ENCODE measurements at places on chromosomes 6 and 20.
A peak's percentile ranks its signal among the peaks of the same experiment; 100 is the strongest.

DNA sequence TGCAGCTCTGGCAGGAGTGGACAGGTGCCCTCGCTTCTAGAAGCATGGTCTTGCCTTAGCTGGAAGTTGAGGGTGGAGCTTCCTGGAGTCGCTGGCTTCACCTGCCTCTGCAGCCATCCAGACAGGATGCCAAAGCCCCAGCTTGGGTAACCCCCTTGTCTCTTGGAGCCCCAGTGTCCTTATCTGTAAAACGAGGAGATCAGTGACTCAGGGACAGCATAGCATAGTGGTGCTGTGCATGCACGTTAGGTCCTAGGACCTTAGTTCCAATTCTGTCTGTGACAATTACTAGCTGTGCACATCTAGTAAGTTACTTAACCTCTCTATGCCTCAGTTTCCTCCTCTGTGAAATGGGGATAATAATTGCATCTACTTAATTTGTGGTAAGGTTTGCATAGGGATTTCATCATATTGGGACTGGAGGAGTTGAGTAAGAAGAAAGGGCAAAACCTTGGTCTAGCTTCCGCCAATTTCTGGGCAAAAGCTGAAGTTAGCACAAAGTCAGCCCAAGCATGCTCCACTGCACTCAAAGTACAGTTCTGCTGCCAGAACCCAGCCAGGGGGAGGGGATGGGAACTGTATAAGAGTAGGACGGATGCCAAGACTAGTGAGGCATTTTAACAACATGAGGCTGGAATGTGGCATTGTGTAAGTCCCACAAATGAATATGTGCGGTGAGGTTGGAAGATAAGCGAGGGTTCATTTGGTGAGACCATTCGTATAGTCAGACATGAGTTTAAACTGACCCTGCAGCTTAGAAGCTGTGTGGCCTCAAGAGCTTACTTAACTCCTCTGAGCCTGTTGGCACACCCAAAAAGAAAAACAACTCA lies 24.5 kb downstream of the TOX2 start:
- no peak for DNase-seq

DNA sequence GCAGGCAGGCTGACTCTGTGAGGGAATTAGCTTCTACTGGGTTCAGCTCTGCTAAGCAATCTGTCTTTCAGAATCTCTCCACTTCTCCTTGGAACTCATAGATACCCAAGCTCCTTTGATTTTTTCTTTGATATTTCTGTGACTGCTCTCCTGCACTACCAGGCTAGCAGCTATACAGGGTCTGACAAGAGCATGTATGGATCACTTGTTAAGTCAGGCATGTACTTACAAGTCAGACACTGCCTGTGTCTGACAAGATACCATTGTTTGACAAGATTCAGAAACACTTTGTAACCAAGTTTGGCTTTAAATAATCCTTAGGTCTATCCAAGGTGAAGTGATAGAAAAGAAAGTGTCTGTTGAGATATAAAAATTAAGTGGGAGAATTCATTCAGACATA lies 79.5 kb downstream of the SESN1 start:
- no peak for DNase-seq

- no peak for DNase-seq
These were observed 284.9 kb upstream of the TBX18 start for GRCh38 chr6:85049282-85049681.

GRCh38 chr20:51540580-51540979 lies 1.9 kb downstream of the NFATC2 start:
- DNase-seq: peak; percentile 51

- DNase-seq: no peak
These were observed 2.2 kb downstream of the TFAP2B start for GRCh38 chr6:50820869-50821264.

- no peak for DNase-seq
These were observed 113.7 kb upstream of the GGTLC1 start for GRCh38 chr20:24102290-24102689.

GRCh38 chr6:139510040-139510790 lies 135.8 kb upstream of the CITED2 start:
- DNase-seq: no peak

DNA sequence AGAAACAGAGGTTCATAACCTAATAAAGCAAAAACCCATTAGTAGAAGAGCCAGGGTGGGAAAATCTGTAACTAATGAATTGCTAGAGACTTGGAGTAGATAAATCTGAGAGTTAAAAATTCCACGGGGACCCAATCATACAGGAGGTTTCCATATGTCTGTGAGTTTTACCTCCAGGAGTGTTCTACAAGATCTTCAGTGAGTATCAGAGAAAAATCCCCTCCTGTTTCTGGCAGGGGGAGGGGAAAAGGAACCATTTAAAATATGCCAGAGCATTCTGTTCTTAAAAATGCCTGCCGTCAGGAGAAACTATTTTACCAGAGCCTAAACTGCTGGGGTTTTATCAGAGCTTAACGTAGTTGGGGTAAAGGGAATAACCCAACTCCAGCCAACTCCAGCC lies 54.0 kb upstream of the PLN start:
- DNase-seq: no peak

DNA sequence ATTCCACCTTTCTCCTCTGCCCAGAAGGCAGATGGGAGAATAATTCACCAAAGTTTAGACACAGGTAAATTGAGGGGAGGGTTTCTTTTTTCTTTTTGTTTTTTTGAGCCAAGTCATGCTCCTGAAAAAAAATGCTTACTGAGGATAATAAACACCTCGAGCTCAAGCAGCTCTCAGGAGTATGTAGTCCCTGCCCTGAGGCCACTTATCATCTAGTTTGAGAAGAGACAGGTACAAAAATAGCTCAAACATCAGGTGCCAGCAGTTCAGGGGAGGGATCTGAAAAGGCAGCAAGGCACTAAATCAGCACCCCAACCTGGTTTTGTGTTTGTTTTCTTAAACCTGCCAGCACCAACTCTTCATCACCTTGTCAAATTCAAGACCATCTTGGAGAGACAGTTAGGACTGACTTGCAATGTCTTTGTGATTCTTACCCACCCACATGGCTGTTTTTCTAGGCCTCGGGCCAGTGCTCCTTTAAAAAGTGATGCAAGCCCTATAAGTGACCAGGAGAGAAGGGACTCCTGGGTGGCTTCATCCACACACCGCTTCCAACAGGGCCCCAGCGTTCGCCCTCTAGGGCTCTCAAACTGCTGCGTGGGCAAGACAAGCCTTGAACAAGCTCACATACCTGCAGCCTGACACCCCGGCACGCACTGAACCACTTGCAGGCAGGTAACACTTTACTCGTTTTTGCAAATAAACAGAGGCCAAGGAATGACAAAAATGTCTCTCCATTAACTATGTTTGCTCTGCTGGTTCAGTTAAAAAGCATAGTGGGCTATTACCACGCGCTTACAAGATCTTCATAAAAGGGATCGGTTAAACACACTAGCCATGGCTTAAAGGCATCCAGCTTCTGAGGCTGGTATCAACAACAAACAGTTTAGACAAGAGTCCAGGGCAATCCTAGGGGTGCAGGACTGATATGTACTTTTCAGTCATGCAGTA lies 13.9 kb downstream of the JAG1 start:
- DNase-seq: no peak

- DNase-seq: no peak
These were observed 67.6 kb upstream of the RIN2 start for GRCh38 chr20:19690462-19690861.

GRCh38 chr6:13769655-13770053 lies 44.7 kb downstream of the MCUR1 start:
- DNase-seq: no peak

- peak; percentile 84 for DNase-seq
These were observed 41.9 kb downstream of the ELOVL5 start for GRCh38 chr6:53306819-53307347.

GRCh38 chr6:147559006-147559405 lies 50.5 kb downstream of the SAMD5 start:
- DNase-seq: no peak

DNA sequence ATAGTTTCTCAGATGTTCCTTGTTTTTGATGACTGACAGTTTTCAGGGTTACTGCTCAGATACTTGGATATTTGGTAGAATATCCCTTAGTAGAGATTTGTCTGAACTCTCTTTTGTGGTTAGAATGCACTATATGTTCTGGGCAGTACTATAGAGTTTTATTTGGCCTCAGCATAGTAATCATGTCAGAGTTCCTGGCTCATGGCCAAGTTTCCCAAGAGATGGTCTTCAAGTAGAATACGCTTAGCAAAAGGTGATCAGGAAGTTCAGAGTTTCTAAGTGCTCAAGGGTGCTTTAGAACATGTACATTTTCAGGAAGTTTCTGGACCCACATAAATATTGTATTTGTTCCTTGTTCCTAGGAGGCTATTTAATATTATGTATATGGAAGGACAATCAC lies 1209.7 kb upstream of the GJE1 start:
- no peak for DNase-seq

DNA sequence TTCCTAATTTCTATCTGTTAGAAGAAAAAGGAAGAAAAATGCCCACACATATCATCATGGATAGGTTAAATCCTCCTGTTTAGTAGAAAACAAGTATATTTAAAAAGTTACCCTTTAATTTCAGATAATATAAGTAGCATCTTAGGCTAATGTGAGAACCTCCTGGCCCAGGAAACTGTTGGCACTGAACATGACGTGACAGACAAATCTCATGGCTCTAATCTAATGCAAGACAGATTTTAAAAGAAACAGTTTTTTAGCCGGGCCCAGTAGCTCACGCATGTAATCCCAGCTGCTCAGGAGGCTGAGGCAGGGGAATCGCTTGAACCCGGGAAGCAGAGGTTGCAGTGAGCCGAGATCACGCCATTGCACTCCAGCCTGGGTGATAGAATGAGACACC lies 22.9 kb downstream of the CYP39A1 start:
- no peak for DNase-seq

- DNase-seq: no peak
These were observed 168.5 kb downstream of the SCP2D1 start for GRCh38 chr20:18981962-18982539.

DNA sequence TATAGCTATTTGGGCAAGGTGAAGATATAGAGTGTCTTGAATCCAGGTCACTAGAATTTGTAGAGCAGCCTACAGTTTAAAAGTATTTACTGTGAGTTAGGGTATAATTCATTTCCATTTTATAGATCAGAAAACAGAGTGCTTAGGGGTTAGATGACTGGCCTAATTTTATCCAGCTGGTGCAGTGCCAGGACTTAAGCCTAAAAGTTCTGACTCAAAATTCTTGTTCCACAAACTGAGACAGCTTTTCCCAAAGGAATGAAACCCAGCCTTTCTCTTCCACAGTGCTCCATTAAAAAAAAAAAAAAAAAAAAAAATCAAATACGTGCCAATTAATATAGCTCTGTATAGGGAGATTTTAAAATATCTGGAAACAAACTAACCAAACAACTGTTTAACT lies 441.0 kb upstream of the MARCKS start:
- DNase-seq: no peak

- no peak for DNase-seq
These were observed 579.9 kb downstream of the MMUT start for GRCh38 chr6:48883116-48883515.

GRCh38 chr20:49814057-49814694 lies 1.5 kb downstream of the SLC9A8 start:
- no peak for DNase-seq

GRCh38 chr6:108337721-108338120 lies 42.9 kb downstream of the AFG1L start:
- no peak for DNase-seq

DNA sequence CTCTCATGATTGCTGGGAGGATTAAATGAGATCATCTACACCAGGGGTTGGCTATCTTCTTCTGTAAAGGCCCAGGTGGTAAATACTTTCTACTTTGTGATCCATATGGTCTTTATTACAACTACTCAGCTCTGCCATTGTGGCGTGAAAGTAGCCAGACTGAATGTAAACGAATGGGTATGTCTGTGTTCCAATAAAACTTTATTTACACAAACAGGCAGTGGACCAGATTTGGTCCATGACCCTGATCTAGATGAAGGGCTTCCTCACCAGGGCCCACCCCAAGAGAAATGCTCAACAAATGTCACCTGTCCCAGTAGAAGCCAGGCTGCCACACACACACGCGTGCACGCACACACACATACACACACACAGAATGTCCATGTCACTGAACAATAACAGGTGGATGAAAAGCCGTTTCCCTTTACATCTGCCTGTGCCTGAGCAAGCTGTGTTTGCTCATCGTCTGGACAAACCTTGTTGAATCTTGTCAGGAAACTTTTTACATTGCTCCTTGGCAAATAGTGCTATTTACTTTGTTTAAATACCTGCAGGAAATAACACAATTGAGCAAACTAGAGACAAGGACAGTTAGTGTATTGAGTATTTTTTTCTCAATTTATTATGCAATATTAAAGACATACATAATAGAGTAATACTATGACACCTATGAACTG lies 114.3 kb downstream of the EYA2 start:
- no peak for DNase-seq

GRCh38 chr6:106527979-106528378 lies 101.3 kb downstream of the RTN4IP1 start:
- peak; percentile 54 for DNase-seq

DNA sequence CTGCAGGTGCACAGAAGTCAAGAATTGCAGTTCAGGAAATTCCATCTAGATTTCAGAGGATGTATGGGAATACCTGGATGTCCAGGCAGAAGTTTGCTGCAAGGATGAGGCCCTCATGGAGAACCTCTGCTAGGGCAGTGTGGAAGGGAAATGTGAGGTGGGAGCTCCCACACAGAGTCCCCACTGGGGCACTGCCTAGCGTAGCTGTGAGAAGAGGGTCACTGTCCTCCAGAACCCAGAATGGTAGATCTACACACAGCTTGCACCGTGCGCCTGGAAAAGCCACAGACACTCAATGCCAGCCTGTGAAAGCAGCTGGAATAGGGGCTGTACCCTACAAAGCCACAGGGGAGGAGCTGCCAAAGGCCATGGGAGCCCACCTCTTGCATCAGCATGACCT lies 681.4 kb downstream of the EPHA7 start:
- no peak for DNase-seq

GRCh38 chr20:51493346-51493791 lies 49.1 kb downstream of the NFATC2 start:
- no peak for DNase-seq

DNA sequence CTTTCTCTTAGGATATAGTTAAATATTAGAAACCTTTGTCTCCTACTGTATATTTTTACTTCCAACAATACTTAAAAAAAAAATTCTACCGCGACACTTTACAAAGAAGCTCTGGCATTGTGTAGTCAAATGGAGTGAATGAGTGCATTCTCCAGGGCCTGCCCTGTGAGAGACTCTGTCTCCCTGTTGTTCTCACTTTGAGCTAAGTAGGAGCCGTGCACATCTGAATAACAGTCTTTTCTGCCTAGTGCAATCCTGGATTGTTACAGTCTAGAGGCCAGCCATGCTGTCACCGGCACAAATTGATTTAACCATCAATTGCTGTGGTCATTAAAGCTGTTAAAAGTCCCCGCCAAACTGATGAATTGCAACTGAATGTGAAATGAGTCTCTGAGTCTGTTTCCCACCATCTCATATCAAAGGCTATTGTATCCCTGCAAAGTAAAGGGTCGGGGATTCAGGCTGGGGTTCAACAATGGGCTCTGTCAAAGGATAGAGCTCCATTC lies 156.0 kb downstream of the RFPL4B start:
- no peak for DNase-seq
